ENCODE measurements at places on chromosomes 6 and 20.
A peak's percentile ranks its signal among the peaks of the same experiment; 100 is the strongest.

DNA sequence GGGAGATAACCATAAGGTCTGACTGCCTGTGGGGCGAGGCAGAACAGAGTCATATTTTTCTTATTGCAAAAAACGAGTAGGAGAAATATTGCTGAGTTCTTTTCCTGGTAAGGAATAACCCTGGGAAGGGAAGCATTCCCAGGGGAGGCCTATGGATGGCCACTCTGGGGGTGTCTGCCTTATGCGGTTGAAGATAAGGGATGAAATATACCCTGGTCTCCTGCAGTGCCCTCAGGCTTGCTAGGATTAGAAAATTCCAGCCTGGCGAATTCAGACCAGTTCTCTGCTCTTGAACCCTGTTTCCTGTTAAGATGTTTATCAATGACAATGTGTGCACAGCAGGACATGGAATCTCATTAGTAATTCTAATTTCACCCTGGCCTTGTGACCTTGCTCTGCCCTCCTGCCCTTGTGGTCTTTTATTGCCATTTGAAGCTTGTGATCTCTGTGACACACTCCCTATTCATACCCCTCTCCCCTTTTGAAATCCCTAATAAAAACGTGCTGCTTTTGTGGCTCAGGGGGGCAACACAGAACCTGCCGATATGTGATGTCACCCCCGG is 491.1 kb upstream of the EYS start:
- no peak for DNase-seq

DNA sequence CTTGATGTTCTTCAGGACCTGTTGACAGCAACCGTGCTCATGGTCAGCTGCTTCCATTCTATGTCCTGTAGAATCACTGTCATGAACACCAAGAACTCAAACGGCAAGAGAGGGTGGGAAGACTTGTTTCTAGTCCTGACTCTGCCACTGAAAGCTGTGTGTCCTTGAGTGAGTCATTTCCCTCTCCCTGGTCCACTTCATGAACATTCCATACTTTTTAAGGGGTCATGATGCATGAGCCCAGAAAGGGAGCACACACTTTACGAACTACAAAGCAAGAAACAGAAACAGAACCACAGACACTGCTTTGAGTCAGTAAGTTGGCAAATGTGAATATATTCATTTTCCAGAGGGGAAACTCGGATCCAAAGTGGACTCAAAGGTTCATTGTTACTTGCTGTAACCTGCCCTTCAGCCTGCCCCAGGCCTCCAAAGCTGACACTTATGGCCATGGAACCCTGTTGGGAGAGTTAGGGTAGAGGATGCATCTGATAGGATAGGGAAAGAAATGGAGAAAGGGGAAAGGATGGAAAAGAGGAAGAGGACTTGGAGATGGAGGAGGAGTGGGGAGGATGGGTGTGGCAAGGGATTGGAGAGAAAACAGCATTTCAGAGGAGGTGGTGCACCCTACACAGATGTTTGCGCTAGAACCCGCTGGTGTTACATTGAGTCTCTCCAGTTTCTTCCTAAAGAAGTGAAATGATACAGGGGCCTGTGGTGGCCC is 129.8 kb downstream of the FOXO3 start:
- DNase-seq, result no peak

- DNase-seq, result no peak
These were observed 524.0 kb downstream of the UTRN start for GRCh38 chr6:144809120-144809519.

GRCh38 chr6:42715871-42716270 is 6.5 kb downstream of the PRPH2 start:
- DNase-seq, result no peak

- DNase-seq, result no peak
These were observed 314.7 kb downstream of the EPM2A start for GRCh38 chr6:145420599-145420998.

- DNase-seq, result peak; percentile 4
These were observed 910 bp upstream of the PCSK2 start for GRCh38 chr20:17225851-17226409.

DNA sequence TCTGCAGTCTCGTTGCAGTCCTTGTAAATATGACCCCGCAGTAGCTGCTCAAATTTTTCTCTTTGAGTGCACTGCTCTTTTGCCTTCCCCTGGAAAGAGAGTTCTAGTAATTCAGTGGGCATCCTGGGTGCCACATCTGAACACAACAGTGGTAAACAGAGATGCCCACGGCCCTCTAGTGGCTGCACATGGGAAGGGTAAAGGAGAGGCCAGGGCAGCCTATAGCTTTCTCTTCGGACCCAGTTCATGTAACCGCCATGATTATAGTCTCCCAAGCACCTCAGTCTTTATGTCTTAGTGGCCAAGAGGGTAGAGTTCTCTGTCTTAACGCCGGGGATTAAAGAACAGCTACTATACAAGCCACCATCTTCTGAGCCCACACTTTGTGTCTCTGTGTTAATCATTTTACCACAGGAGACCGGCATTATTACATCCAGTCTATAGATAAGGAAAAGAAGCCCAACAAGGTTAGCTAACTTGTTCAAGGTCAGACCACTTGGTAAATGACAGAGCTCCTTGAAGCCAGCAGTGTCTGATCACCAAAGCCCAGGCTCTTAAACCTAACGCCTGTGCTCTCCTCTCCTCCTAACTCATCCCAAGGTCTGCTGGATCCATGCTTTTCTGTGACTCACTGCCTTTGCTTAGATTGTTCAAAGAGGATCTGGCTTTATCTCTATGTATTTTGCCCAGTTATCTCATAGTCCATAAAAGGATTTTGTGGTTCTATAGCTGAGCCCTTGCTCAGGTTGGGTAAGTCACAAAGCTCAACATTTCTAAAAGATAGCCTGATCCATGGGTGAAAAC is 81.8 kb downstream of the ISM1 start:
- DNase-seq, result peak; percentile 44

DNA sequence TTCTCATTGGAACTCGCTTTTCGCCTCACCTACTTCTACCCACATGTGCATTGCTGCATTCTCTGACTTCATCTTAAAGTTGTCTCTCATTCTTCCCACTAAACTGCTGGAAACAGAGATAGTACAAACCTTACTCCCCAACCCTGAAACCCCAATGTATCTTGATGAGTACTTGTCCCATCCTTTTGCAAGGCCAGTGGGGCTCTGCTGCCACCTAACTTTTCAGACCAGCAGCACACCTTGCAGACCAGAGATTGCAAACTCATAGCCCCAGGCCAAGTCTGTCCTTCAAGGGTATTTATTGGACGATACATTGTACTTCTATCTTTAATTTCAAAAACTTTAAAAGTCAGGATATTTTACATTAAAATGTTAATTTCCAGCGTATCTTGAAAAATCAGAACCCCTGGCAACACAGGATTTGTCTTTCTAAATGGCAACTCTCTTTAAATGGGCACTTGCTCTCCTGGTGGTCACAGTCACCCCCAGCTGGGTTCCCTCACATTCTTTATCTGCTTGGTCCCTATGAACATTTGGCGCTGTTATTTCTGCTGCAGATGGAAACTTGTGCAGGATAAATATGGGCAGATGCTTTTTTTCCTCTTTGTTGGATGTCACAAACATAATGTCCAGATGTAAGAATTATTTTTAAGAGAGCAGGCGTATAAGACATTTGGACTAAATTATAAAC is 83.9 kb downstream of the SOD2 start:
- peak; percentile 65 for DNase-seq

DNA sequence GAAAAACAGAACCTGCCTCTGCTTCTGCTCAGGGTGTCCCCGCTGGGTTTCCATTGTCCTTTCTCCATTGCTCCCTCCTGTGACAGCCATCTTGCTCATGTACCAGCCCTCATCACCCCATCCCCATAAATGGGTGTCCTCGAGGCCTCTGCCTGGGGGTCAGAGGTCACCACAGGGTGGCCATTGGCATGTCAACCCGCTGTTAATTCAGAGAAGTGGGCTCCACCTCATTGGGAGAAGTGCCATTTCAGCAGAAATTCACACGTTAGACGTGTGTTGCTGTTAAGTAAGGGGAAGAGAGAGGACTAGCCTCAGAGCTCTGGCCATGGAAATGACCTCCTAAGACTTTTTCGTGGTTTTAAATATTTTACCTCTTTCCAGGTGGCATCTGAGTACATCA is 71.9 kb downstream of the PTPN1 start:
- DNase-seq, result no peak

GRCh38 chr6:16139556-16139955 is 10.7 kb downstream of the MYLIP start:
- DNase-seq, result no peak

- no peak for DNase-seq
These were observed 130.9 kb downstream of the DTNBP1 start for GRCh38 chr6:15531973-15532372.

GRCh38 chr20:11086970-11087369 is 413.2 kb upstream of the JAG1 start:
- no peak for DNase-seq

DNA sequence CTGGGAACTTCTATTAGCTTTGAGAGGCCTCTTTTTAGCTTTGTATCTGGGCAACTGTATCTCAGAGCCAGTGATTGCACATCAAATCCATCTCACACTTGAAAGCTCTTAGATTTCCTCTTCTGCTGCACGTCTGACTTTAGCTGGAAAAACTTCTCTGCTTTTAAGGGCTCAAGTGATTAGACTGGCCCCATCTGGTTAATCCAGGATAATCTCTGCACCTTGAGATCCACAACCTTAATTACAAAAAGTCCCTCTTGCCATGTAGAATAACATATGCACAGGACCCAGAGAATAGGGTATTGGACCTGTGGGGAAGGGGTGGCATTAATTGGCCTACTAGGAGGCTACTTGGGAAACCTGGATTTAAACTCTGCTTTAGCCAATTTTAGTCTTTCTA is 24.2 kb downstream of the KLHL31 start:
- DNase-seq, result no peak

DNA sequence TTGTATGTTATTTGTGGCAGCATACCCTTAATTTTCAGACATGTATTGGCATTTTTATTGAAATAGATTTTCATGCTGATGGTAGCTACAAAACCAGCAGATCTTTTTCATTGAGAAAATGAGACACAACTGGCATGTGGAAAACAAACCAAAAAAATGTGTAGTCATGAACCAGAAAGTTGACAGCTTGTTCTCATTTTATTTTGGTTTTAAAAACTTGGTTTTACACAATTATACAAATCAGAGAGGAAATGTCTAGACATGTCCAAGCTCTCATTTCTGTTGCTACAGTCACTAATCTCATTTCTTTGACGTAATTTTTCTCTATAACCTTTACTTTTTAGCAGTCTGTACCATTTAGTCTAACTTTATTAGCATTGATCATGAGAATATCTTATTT is 85.4 kb downstream of the GRIK2 start:
- no peak for DNase-seq

GRCh38 chr20:10576411-10577090 is 97.2 kb downstream of the JAG1 start:
- DNase-seq, result no peak

- DNase-seq, result no peak
These were observed 3.6 kb downstream of the NT5E start for GRCh38 chr6:85453490-85453889.

- no peak for DNase-seq
These were observed 48.0 kb upstream of the PMEPA1 start for GRCh38 chr20:57757767-57758166.

DNA sequence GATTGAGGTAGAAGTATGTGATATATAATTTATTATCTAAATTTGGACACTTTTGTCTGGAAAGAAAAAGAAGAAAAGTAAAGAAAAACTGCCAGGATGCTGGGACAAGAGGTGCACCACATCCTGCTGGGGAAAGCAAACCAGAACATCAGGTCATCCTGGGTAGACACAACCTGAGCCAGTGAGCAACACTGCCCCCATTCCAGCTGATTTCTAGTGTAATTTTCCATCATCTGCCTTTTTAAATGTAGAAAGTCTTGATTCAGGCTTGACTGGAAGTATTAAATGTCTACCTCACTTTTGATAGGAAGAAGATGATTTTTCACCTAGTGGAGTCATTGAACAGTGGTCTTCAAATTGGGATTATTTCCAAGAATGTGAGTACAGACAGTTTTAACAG is 1164.5 kb upstream of the CITED2 start:
- DNase-seq, result no peak

- DNase-seq, result no peak
These were observed 39.8 kb upstream of the GCLC start for GRCh38 chr6:53584726-53585125.

Data from GM13976 (cell line).